Stimulated activated CD8-positive, alpha-beta memory T cell treated with anti-CD3 and anti-CD28 coated beads, Interleukin-12 subunit alpha, Interleukin-12 subunit beta, amount 100 ng/mL, for 1 hour (primary cell): ENCODE measurements at places on chromosomes 2 and 18.

DNA sequence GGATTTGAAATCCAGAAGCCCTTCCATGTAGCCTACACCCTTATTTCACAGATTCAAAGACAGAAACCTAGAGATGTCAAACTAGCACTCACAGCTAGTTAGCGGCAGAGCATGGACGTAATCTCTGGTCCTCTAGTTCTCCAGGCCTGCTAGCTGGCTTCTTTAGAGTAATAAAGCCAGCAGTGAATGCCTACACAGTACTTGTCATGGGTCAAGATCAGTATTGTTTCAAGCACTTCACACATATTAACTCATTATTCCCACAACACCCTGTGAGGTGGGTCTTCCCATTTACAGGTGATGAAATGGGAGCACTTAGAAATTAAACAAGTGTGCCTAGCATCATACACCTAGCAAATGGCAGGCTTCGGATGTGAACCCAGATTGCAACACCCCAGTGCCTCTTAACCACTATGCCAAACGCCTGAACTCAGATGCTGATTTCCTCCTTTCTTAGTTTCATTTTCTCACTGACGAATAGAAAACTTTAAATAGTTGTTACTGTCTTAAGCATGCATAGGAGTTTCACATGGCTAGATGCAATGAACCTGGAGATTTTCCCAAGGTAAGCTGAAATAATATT, 14.5 kb upstream of the ZBTB14 start:
- no peak for DNase-seq

GRCh38 chr2:61575447-61575859, 37.3 kb upstream of the XPO1 start:
- DNase-seq = no peak

DNA sequence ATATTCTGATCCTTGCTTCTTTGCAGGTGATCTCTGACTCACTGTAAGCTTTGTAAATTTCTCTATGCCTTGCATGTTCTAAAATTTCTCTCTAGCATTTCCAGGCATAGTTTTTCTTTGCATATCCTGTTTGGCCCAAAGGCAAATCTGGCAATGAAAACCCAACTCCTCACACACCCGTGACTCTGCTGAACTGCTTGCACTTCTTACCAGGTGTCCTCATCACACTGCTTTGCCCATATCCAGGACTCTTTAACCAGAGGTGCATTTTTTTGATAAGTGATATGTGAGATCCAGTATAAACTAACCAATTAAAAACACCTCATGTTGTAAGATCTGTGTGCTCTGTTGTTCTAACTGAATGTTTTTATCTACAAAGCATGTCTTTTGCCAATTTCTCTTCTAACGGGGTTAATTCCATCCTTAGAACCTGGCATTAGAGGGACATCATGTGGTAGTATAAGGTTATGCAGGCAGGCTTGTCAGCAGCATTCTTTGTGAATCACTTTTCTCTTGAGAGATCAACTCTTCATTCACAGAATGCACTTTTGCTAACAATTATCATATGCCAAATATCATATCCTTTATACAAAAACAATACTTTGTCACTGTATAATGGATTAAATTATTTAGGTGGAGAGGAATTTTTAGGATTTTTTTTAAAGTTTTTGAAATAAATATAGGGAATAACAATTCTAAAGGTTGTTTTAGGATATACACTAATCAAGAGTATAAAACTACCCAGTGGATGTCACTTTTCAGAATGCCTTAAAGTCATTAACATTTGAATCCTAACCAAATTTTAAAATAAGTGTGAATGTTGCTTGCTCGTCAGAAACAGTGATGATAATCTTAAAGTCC, 20.8 kb upstream of the TMX3 start:
- no peak for DNase-seq

DNA sequence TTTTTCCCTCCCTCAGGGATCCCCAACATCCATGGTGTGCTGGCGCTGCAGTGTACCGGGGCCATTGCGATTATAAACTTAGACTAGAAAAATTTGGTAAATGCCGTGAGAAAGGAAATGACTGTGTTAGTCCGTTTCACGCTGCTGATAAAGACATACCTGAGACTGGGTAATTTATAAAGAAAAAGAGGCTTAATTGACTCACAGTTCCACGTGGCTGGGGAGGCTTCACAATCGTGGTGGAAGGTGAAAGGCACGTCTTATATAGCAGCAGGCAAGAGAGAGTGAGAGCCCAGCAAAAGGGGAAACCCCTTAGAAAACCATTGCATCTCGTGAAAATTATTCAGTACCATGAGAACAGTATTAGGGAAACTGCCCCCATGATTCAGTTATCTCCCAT, 44.3 kb downstream of the NTSR2 start:
- DNase-seq = no peak

DNA sequence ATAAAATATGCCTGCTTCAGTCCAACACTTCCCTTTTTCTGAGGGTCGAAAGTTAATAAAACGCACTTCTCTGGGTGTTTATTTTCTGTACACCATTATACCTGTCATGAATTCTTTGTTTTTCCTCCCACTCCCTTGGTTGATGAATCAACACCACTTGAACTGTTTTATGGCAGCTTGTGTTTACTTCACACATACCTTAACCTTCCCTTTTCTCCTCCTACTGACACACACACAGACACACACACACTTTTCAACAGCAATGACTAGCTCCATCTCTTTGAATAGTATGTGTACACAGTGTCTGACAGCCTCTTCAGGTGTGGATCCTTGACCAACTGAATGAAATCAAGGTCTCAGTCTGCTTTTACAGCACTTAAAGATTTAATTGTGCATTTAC, 91.3 kb downstream of the SATB2 start:
- no peak for DNase-seq

- DNase-seq = no peak
Observed at GRCh38 chr2:209532321-209532720, 108.5 kb downstream of the MAP2 start.

DNA sequence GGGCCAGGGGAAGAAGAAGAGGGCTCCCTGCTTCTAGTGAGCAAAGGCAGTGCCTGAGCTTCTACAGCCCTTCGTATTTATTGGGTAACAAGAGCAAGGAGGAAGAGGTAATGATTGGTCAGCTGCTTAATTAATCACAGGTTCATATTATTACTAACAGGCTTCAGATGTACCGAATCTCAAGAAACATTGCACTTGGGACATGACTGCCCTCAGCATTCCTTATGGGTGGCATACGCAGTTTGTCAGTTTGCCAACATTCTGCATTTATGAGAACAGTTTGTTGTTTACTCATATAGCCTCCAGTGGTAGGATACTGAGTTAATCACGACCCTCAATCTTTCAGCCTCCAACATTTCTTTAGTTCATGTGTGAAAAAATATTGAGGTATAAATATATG, 84.5 kb downstream of the HIBCH start:
- DNase-seq = no peak

GRCh38 chr2:97816411-97816810, 103.0 kb downstream of the ZAP70 start:
- no peak for DNase-seq

DNA sequence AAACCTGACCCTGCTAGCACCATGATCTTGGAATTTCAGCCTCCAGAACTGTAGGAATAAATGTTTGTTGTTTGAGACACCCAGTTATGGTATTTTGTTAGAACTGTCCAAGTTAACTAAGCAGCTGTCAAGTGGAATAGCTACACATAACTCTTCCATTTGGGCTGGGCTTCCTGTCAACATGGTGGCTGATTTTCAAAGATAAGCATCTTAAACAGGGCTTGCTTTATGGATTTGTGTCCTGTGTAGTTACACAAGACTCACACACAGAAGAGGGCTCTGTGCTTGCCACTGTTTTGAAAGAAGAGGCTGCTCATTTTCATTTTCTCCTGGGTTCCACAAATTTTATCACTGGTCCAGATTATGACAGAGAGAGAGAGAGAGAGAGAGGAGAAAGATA, 35.7 kb downstream of the GCG start:
- DNase-seq = no peak

DNA sequence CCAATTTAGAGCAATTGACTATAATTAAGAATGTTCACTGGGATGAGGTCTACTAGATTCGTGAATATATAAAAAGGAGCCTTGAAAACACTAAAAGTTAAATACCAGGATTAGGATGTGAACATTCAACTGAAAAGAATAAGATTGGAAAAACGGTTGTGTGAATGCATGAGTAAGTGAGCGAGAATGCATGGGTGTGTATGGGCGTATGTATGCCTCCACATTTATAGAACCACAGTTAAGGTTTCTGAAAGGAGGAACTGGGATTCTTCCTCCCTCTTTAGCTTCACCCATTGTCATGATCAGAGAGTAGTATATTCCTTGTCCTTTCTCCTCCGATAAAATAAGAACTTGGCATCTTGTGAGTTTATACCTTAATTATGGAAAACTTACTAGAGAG, 151.1 kb upstream of the UBE2E3 start:
- DNase-seq = no peak

- no peak for DNase-seq
Observed at GRCh38 chr18:26086959-26087358, 3.5 kb downstream of the SS18 start.

GRCh38 chr18:62690236-62690815, 25.0 kb upstream of the PHLPP1 start:
- no peak for DNase-seq

DNA sequence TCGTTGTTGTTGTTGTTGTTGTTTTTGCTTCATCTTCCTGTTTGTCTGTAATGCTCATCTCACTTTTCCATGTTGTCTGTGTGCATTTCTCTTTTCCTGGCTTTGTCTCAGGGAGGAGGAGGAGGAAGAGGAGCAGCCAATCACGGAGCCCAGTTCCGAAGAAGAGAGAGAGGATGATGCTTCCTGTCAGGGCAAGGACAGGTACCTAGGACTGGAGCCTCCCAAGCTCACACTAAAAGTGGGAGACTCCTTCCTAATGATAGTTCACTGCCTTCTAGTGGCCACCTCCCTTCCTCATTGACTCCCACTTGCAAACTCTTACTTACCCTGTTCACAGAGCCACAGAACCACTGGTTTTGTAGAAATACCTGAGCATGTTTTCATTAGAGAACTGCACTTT, 179.6 kb downstream of the TPGS2 start:
- DNase-seq = no peak

GRCh38 chr2:152740743-152741328, 22.4 kb downstream of the ARL6IP6 start:
- DNase-seq = no peak

GRCh38 chr2:168622559-168622958, 166.5 kb downstream of the CERS6 start:
- DNase-seq = no peak

GRCh38 chr2:197452754-197453122, 614 bp upstream of the COQ10B start:
- DNase-seq = no peak

DNA sequence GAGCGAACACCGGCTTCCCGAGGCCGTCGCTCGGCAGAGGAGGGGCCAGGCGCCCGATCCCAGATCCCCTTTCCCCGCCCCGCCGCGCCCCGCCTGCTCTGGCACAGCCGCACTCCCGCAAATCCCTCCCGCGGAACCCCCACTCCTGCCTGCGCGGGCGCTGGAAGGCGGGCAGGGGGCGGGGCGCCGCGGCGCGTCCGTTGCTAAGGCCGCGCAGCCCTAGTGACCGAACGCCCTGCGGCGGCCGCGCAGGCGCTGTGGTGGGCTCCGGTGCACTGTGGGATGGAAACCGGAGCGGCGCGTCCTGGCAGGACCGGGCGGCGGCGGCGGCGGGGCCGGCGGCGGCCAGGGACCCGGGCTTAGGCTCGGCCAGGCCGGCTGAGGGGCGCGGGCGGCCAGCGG, at the start of gene TRAF3IP1:
TRAF3IP1 (plus strand) TSS at position 273 of the 402 bp plus-strand sequence. CDS start 145 bp downstream, outside the sequence.
- DNase-seq = peak; percentile 74

GRCh38 chr2:143162123-143162837, 33.1 kb downstream of the ARHGAP15 start:
- DNase-seq = peak; percentile 38

DNA sequence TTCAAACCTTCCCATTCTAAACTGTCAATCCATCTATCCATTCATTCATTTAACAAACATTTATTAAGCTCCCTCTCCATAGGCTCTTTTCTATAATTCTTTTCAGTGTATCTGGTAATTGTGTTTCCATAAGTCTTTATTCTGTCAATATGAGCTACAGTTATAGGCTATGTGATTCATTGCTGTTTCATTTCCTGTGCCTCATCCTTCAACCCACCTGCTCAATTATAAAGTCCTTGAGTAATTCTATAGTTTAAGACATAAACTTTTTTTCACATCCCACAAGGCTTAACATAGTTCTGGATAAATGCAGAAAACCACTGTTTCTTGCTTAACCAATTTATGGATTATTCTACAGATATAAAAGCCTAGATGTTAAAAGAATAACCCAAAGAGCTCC, 84.2 kb upstream of the PIK3C3 start:
- DNase-seq = no peak

GRCh38 chr2:80482276-80482675, 177.7 kb upstream of the LRRTM1 start:
- DNase-seq = no peak

DNA sequence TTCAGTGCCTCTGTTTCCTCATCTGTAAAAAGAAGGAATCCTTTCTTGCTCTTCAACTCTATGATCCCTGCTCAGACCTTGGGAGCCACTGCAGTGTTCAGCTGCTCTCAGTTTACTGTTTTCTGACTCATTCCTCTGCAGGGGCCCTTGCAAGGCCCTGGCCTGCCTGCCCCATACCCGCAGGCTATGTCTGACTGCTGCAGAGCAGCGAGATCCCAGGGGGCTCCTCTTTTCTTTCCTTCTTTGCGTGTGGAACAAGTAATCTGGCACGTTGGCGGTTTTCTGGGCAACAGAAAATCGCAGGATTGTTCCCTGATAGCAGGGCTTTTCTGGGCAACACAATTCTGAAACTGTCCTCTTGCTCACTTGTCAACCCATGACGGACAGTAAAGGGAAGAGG, 376.0 kb downstream of the DCC start:
- DNase-seq = no peak

GRCh38 chr2:195443926-195444325, 213.1 kb upstream of the SLC39A10 start:
- no peak for DNase-seq

DNA sequence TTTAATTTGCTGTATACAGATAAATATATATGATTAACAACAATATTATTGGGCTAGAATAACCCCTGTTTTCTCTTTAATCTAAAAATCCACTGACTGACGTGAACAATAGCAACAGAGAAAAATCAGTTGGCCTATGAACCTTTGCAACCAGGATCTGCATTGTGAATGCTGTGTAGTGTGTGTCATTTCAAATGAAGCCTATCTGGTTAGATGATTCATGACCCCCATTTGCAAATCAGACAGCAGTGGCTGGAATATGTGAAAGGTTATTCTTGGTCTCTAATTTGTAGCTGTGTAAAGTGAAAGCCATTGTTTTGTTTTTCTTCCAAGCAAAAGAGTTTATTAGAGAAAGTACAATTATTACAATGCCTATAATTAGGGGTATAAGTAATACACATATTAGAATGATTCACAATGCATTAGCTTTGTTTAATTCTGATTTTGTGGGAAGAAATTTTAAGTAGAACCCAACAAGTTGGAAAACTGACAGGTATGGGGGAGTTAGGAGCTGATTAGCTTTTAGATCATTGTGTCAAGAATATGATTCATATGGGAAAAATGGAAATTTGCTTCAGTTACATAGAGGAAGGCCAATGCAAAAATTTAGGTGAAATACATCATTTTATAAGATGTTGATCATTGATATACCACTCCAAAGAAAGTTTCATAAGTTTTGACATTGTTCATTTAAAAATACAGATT, 1362.2 kb upstream of the TMEFF2 start:
- DNase-seq = no peak
